Activated CD4-positive, alpha-beta T cell treated with anti-CD3 and anti-CD28 coated beads for 36 hours (primary cell): ENCODE measurements at places on chromosomes 2 and 18.

- no peak for DNase-seq
Measured at GRCh38 chr2:72159211-72159993, 11.7 kb upstream of the CYP26B1 start.

- DNase-seq = no peak
Measured at GRCh38 chr2:26840937-26841610, 6.9 kb upstream of the DPYSL5 start.

GRCh38 chr2:28681158-28681571, 70.5 kb upstream of the PPP1CB start:
- DNase-seq = peak; percentile 81

DNA sequence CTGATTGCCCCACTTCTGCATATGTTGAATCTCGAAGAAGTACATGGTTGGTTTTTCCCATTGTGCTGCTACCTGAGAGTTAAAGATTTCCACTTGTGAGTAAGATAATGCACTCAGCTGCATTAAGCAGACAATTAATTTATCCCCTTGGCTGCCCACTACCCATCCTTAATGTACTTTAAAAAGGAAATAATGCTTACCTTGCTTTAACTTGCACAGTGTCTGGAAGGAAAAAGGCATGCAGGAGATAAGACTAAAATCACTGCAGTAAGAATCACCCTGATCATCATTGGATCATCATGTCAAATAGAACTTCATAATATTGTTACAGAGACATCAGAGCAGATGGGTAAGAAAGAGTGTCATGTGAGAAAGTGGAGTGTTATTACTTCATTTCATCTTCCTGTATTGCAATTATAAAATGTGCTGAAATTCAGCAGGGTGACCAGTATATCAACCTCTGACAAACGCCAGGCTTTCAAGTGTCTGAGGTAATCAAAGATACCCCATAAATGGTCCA, 207.3 kb upstream of the PIK3C3 start:
- no peak for DNase-seq

DNA sequence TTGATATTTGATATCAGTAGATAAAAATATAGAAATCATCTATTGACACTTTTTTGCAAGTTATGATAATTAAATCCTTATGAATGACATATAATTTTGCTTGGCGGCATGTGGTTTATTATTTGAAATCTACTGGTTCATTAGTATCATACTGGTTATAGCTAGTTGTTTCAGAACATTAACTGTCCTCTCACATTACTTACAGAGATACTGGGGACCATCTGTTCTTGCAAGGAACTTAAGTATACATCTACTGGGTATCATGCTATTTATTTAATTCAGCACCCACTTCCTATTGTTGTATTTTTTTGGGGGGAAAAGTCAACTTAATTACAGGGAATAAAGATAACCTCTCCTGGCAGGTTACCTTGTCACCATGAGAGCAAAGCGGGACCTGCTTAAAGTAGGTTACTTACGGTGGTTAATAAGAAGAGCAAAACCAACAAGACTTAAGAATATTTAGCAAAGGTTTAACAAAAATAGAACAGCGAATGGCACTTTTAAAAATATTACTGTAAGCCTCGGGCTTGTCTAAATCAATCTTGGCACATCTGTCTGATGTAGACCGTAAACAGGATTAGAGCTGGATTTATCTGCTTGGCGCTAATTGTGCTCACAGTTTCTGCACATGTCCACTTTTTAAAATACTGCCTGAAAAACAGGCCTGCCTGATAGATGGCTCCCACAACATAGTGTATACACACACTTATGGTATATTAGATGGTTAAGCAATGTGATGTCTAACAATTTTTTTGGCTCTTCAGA, 41.8 kb downstream of the CERKL start:
- no peak for DNase-seq

GRCh38 chr2:175022923-175023322, 17.7 kb upstream of the CHN1 start:
- no peak for DNase-seq

- no peak for DNase-seq
Measured at GRCh38 chr2:42217914-42218313, 48.8 kb downstream of the EML4 start.

DNA sequence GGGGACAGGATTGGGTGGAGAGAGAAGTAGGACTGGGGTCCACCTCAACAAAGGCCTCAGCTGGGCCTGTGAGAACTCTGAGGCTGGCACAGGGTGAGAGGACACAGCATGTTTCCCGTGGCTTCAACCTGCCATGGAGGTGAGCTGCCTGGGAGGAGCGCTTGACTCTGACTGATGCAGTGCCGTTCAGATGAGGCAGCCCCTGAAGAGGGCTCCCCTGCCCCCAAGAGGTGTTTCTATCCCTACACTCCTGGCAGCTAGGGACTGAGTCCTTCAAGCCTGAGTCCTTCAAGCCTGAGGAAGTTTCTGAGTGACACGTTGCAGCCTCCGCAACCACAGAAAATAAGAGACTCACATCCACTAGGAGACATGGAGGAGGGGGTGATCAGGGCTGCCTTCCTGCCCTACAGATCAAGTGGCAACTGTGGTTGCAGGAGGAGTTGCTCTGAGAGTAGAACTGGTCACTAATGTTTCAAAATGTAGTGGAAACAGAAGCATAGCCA, 49.6 kb upstream of the TMEM177 start:
- DNase-seq = no peak

GRCh38 chr18:79497638-79498081, 101.9 kb downstream of the NFATC1 start:
- DNase-seq = no peak

GRCh38 chr2:25756536-25756935, 83.2 kb upstream of the DTNB start:
- no peak for DNase-seq

DNA sequence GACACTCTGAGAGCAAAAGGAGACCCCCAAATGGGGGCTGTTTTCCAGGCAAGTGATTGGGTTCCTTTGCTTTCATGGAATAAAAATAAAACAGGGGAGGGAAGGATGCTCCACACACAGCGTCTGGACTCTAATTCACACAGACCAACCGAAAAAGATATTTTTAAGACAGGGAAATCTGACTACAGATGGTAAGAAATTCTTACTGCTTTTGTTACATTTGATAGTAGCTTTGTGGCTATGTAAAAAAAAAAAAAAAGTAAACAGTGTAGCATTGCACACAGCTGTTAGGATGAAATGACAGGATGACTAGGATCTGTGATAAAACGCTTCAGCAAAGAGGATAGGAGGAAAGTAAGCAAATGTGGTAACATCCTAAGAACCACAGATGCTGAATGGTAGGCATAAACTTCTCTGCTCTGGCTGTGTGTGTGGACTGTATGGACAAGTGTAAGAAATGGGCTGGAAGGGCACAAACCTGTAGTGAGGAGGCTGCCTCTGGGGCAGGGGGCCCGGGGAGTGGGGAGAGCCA, 207.6 kb downstream of the ANAPC1 start:
- no peak for DNase-seq

DNA sequence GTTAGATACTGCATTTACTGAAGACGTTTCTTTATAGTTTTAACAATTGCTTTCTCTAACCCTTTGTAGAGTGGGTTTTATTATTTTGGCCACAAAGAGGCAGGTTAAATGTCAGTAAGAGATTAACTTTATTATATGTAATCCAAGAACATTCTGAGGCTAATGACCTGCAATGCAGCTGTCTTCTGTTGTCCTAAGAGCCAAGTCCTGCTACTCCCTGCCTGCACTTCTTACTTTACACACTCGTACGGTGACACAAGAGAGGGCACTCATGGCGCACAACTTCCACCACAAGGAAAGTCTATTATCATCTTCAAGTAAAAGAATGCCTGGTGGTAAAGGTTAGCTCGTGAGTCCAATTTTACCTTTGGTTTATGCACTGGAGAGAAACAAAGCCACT, 471.0 kb upstream of the HNMT start:
- DNase-seq = no peak

DNA sequence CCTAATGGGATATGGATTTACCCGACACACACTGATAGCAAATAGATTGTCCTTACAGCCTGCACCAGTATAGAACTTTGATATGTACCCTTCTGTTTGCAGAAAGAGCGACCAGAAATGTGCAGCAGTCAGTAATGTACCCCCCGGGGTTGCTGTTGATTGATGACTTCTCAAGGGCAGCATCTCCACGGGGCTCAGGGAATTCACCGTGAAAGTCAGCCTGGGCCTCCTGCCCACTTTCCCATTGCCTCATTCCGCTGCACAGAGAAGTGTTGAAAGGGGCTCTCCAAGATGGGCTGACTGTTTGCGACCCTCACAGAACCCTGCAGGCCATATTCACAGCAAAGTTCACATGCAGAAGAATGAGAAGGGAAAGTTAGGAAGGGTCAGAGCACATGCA, 241.3 kb downstream of the PRKCE start:
- DNase-seq = no peak

DNA sequence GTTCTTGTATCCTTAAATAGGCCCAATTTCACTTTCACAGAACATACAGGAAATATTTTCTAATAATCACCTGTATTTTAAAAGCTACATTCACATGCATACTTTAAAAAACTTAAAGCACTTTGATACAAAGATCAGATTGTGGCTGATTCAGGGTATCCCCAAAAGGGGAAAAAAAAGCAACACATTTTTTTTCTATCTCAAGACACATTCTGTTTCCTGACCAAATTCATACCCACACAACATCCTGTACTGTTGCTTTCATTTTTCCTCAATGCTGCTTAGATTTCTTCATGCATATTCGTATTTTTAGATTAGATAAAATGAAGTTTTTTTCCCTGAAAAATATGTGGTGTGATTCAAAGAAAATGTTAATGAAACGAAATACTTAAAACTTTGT, 122.5 kb downstream of the TMEFF2 start:
- no peak for DNase-seq

GRCh38 chr2:3638456-3638810, 19.6 kb upstream of the ALLC start:
- DNase-seq = no peak

- DNase-seq = no peak
Measured at GRCh38 chr18:32405588-32405987, 65.1 kb downstream of the GAREM1 start.

DNA sequence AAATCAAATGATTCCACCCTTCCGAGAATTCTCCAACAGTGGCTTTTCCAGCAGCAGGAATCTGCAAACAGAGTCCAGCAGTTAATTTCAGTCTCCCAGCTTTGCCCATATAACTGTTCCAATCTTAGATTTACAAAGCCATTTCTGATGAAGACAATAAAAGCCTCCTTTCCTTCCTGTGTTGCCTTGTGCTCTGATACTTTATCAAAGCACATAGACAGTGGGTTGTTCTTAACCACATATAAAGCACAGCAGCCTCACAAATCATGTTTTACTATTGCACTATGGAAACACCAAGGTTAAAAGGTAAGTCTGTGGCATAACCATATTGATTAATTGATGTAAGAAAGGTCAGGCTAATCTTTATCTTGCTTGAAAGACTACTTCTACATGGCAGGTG, 89.8 kb upstream of the MMADHC start:
- DNase-seq = no peak

DNA sequence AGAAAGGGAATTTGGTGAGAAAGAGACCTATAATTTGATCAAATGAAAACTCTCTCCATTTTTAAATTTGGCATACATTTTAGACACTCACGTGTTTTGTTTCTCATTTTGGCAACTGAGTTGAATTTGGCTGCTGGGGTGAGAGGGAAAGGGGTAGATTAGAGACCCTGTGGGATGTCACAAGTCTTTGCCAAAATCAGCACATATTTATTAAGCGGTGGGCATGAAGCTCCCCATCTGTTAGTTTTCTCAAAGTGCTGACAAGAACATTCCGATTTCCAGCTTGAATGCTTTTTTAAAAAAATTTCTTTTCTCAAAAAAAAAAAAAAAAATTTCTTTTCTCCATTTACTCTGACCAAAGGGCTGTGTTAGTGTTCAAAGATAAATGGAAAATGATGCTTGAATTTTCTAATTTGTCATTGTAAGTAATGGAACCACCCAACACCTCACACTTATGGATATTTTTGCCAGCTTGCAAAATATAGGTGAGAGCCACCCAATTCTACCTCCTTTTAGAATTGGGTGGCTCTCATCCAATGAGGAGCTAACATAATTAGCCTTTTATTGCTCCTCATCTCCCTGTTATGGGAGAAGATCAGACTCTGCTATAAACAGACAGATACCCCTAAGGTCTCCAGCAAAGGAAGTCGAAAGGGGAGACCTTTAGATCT, 222.9 kb upstream of the FN1 start:
- no peak for DNase-seq

- DNase-seq = no peak
Measured at GRCh38 chr2:231337807-231338759, 57.4 kb upstream of the B3GNT7 start.

DNA sequence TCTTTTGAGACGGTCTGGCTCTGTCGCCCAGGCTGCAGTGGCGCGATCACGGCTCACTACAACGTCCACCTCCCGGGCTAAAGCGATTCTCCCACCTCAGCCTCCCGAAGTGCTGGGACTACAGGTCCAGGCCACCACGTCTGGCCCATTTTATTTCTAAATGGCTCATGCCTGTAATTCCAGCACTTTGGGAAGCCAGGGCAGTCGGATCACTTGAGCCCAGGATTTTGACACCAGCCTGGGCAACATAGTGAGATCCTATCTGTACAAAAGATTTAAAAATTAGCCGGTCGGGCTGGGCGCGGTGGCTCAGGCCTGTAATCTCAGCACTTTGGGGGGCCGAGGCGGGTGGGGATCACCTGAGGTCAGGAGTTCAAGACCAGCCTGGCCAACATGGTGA, 26.4 kb upstream of the EFHD1 start:
- no peak for DNase-seq

GRCh38 chr18:5287854-5288253, 7.7 kb downstream of the ZBTB14 start:
- DNase-seq = no peak

- no peak for DNase-seq
Measured at GRCh38 chr2:39625193-39625926, 40.4 kb upstream of the TMEM178A start.

DNA sequence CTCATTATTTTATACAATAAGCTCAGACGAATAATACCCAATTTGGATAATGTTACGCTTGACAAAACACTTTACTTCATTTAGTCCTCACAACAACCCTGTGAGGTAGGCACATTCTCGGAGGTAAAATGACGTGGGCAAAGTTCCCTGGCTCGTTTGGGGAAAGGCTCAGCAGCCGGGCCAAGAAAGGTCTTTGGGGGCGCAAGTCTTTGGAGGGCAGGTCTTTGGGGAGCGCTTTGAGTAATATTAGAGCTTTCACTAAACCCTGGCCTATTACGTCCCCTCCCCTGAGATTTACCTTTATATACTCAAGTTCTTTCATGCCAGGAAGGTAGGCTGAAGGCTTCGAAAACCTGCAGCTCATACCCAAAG, 427 bp downstream of the RBKS start:
- no peak for DNase-seq

DNA sequence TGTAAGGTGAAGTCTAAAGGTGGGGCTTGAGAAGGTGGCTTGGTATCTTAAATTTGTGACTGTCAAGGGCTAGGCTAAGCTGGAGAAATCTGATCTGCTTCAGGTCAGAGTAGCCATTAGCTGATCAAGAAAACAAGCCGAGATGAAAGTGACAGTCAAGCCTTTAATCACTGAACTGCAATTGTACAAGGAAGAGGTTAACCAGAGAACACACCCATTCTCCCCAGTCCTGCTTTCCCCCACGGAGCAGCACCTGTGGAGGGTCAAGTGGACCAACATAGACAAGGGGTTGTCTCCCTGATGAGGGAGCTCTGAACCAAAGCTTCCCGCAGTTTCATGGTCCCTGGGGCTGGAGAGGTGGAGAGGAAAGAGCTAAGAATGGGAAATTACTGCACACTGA, 901.2 kb downstream of the DCC start:
- DNase-seq = no peak

GRCh38 chr2:38959938-38960608, 70.4 kb downstream of the ARHGEF33 start:
- DNase-seq = peak; percentile 87
